T-helper 9 cell (primary cell): ENCODE measurements at places on chromosomes 1 and 21.

DNA sequence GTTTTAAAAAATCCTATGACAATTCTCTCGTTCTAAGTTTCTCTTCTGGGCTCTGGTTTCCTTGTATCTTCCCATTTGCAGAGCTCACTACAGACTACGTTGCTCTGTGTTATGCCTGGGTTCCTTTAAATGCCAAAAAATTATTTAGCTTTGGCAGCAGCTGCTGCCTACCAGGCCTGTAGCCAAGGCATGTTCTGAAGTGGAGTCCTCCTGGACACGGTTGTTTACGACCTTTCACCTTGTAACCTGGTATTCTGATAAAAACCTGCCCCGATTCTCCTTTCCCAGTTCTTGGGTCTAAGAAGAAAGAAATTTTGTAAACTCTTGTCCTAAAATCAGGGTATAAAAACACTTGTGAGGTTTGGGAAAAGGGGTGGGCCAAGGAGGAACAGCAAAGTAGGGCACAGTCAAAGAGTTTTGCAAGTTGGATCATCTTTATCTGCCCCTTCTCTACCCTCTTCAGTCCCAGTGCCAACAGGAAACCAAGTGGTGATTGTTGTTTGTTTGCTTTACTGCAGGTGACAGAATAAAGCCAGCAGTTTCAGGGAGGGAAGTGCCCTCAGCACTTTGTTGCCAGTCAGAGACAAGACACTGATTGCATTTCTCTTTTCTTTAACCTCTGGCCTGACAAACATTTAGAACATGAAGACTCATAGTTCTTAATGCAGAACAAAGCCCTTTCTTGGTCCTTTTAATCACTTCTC lies 3.1 kb upstream of the TXNIP start:
- peak; percentile 8 for DNase-seq

- DNase-seq, result no peak
Measured at GRCh38 chr1:156081180-156081916, 917 bp downstream of the MEX3A start.

GRCh38 chr1:58783090-58783992 lies 506 bp downstream of the JUN start:
- DNase-seq, result no peak

- no peak for DNase-seq
Measured at GRCh38 chr21:16040601-16041000, 310.8 kb downstream of the USP25 start.

- DNase-seq, result no peak
Measured at GRCh38 chr1:59574085-59574484, 240.7 kb upstream of the HOOK1 start.

GRCh38 chr1:107327446-107327845 lies 186.6 kb downstream of the NTNG1 start:
- DNase-seq, result no peak

- no peak for DNase-seq
Measured at GRCh38 chr1:202203238-202204039, 9.8 kb downstream of the LGR6 start.

GRCh38 chr1:96581772-96582171 lies 139.8 kb upstream of the PTBP2 start:
- DNase-seq, result no peak

- DNase-seq, result no peak
Measured at GRCh38 chr1:167239257-167239656, 18.6 kb downstream of the POU2F1 start.

- DNase-seq, result no peak
Measured at GRCh38 chr1:87706779-87707228, 378.1 kb downstream of the LMO4 start.

DNA sequence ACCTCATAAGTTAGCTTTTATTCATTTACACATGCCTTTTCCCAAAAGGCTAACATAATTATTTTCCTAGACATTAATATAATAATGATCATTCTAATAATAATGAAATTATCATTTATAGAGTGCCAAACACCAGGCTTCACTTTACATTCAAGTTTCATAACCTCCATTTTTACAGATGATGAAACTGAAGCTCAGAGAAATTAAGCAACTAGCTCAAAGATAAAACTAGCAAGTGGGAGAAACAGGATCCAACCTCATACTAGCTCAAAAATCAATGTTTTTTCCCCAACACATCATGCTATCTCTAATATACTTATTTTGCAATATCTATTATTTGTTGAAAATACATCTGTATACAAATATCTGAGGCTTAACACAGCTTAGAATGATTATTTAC lies 14.0 kb downstream of the LPGAT1 start:
- DNase-seq, result no peak

- DNase-seq, result no peak
Measured at GRCh38 chr1:84871181-84871580, 21.8 kb downstream of the LPAR3 start.
